ENCODE measurements at places on chromosomes 12 and 14. TPM values are rescaled to one million over a fixed set of nuclear protein-coding genes. Genes with fewer than 3 reads are reported as not detected.

KCNK10 gene
- total RNA-seq, result not detected

SPRYD4 gene
- total RNA-seq, result 1.9 TPM

ETFBKMT gene
- total RNA-seq, result 0.87 TPM

SLC4A8 gene
- 1.5 TPM for total RNA-seq

TPPP2 gene
- not detected for total RNA-seq

DIP2B gene
- total RNA-seq, result 12.3 TPM

HOTAIR gene
- 0.29 TPM for total RNA-seq

LRFN5 gene
- not detected for total RNA-seq

OR4Q2 gene
- total RNA-seq, result not detected

CLEC2A gene
- total RNA-seq, result not detected

CLEC12A gene
- total RNA-seq, result not detected

PPTC7 gene
- 32.0 TPM for total RNA-seq

OR6C75 gene
- total RNA-seq, result not detected

NEK9 gene
- total RNA-seq, result 34.0 TPM

HOXC11 gene
- 0.62 TPM for total RNA-seq

MGST1 gene
- 731 TPM for total RNA-seq

TSPAN8 gene
- total RNA-seq, result 0.22 TPM

TAS2R7 gene
- total RNA-seq, result not detected

ALKBH2 gene
- 48.2 TPM for total RNA-seq

ATL1 gene
- total RNA-seq, result 5.0 TPM

CMKLR1 gene
- 0.06 TPM for total RNA-seq

CD69 gene
- not detected for total RNA-seq

SLC2A3 gene
- total RNA-seq, result 13.3 TPM

EXOC3L4 gene
- total RNA-seq, result 2.3 TPM

Measured in A549 treated with AZD2906 at 1 μM for 4 hours (cell line).